ENCODE measurements at places on chromosomes 13 and 19. TPM values are rescaled to one million over a fixed set of nuclear protein-coding genes. Genes with fewer than 3 reads are reported as not detected.

Gene CGB7
- 0.42 TPM for total RNA-seq

Gene ZNF583
- total RNA-seq = 4.8 TPM

Gene ATP4B
- total RNA-seq = not detected

Gene ZNF534
- not detected for total RNA-seq

Gene FCAR
- total RNA-seq = not detected

Gene PAN3
- total RNA-seq = 31.9 TPM

Gene CEACAM7
- not detected for total RNA-seq

Gene SIGLEC10
- total RNA-seq = not detected

Gene KLK15
- total RNA-seq = not detected

Gene NOVA2
- total RNA-seq = 35.2 TPM

Gene IL17D
- total RNA-seq = 6.1 TPM

DNA sequence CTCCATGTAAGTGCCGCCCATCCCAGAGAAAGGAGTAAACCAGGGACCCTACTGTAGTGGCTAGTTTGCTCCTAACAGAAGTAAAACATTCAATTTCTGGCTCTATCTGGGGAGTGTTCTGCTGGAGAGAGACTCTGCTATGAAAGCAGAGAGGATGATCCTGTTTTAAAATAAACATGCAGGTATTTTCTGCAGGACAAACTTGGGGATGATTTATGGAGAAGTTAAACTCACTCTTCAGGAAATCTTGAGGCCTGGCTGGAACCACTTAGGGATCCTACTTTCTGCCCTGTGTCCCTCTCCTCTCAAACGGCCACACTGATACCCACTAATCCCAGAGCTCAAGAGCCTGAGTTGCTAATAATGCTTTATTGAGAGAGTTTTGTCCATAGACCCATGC, 281.1 kb downstream of the DNAJC15 start:
- DNase-seq = no peak

DNA sequence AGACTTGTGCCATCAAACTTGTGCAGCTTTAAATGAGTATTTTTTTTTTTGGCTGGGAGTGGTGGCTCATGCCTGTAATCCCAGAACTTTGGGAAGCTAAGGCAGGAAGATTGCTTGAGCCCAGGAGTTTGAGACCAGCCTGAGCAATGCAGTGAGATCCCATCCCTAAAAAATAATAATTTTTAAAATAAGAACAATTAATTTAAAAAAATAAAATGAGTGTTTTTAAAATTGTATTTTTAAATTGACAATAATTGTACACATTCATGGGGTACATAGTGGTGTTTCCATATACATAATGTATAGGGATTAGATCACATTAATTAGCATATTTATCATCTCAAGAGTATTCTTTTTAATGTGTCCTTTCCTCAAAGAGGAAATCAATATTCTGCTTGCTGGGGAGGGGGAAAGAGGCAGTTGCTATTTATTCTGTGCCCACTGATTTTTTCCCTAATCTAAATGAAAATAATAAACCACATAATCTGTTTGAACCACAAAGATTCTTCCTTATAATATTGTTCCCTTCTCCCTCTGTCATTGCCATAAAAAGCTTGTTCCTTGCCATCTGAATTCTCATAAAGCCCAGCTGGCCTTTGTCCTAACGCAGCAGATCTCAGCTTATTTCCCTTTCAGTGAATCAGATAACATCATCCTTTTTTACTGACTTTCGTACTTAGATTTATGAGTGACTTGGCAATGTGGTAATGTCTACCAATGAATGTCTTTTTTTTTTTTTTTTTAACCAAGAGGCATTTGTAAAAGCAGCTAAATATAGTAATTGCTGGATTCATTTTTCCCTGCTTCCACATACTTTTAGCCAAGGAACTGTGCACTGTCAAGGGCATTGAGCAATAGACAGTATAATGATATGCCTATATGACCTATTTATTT, 81.8 kb upstream of the RUBCNL start:
- no peak for DNase-seq

DNA sequence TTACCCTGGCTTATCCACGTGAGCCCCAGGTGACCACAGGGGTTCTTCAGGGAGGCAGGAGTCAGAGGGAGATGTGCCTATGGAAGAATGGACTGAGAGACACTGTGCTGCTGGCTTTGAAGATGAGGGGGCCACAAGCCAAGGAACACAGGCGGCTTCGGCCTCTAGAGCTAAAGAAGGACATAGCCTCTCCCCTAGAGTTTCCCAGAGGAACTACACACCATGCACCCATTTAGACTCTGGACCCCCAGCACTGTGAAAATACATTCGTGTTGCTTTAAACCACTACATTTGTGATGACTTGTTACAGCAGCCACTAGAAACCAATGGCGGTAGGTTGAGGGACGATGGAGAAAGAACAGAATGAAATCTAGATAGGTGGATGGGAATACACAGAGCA, 13.7 kb upstream of the ATF5 start:
- no peak for DNase-seq

DNA sequence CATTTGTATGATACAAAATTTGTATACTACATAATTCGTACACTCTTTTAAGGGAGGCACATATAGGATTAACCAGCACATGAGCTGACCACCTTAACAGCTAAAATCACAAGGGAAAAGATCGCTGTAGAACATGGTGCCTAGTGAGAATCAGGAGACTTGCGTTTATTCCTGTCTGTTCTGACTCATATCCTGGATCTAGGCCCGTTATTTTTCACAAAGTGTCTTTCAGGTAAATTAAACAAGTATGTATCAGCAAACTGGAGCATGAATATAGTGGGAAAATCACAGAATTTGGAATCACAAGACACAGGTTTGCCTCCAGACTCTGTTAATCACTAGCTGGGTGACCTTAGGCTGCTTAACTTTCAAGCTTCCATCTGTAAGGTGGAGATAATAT, 47.5 kb upstream of the ESD start:
- no peak for DNase-seq

- no peak for DNase-seq
These were observed 30.7 kb upstream of the ZFP82 start for GRCh38 chr19:36449059-36449670.

GRCh38 chr19:33445442-33446329, 72.2 kb downstream of the CEBPG start:
- no peak for DNase-seq

- DNase-seq = no peak
These were observed 9.8 kb downstream of the UBL3 start for GRCh38 chr13:29840585-29840984.

DNA sequence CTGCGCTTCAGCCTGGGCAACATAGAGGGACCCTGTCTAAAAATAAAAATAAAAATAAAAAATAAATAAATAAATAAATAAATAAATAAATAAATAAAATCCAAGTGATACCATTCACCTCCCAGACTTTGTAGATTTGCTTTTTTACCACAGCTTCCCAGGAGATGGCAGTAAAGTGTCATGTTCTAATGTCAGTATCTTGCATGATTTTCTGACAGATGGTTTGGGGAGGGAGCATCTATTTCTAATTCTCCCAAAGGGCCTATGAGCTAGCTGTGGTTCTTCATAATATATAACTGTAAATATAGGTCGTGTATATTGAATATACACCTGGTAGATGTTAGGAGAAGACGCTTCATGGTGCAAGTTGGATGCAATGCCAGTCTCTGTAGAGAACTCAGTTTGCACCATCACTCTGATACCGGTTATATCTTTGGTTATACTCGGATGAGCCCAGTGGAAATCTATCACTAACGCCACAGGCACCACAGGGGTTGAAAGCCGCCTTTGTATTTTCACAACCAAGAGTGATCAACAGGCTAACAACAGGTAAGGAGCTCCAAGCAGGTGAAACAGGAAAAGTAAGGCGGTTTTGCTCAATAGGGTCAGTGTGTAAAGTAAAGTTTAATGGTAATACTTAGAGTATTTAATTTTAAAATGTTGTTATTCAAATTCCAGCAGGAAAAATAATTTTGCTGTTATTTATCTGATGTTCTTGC, 13.9 kb downstream of the APLP1 start:
- peak; percentile 77 for DNase-seq

DNA sequence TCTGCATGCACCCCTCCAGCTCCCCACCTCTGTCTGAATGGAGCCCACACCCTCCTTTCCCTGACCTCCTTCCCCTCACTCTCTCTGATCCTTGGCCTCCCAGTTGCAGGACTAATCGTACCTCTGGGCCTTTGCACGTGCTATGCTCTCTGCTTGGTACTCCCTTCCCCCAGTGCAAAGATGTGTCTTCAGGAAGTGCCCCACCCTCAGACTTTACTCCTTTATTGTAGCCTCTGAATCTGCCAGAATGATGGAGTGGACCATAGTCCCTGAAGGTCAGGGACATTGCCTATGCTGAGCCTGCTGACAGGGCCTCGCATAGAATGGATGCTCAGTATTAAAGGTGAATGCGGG, 1.3 kb upstream of the JUND start:
- no peak for DNase-seq

- DNase-seq = no peak
These were observed 319.4 kb upstream of the HTR2A start for GRCh38 chr13:47216176-47216822.

- peak; percentile 84 for DNase-seq
These were observed 6.3 kb downstream of the ERICH4 start for GRCh38 chr19:41449079-41449864.

DNA sequence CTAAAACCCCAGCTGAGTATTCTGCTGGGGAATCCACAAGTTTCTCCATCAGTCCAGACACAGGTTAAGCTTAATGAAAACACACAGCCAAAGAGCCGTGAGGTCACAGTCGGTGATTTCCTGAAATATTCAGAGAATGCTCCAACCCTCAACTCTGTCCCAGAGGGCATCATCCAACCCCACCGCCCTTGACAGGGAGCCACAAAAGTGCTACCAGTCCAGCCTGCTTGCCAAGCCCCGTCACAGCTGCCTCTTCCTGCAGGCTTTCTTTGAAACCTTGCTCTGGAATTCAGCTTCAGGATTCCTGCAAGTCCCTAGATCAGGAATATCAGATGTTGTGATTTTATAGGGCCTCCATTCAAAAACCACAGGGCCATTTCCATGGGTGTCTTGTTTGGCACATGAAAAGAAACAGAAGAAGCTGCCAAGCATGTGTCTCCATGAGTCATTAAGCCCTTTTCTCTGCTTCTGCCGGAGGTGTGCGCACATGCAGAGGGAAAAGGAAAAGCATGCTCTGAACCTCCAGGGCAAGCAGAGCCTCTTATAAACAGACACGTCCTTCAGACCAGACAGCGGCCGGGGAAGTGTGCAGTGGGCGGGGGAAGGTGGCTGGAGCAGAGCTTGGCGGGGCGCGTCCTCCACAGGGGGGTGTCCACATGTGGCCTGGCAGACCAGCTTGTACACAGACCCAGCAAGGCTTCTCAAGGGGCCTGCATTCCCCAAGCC, 164.7 kb downstream of the KATNAL1 start:
- peak; percentile 80 for DNase-seq

DNA sequence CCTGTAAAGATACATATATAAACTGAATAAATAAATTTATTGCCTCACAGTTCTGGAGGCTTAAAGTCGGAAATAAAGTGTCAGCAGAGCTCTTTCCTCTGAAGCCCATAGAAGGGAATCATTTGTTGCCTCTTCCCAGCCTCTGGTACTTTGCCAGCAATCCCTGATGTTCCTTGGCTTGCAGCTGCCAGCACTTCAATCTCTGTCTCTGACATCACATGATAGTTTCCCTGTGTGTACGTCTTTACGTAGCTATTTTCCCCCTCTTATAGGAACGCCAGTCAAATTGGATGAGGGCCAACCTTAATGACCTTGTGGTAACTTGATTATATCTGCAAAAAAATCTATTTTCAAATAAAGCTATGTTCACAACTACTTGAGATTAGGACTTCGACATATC, 250.9 kb downstream of the LIG4 start:
- no peak for DNase-seq

- DNase-seq = no peak
These were observed 12.9 kb upstream of the IGFL1 start for GRCh38 chr19:46216612-46217011.

GRCh38 chr13:111475488-111475887, 155.0 kb downstream of the TEX29 start:
- no peak for DNase-seq

- peak; percentile 73 for DNase-seq
These were observed 10.5 kb upstream of the NTN5 start for GRCh38 chr19:48683349-48683748.

DNA sequence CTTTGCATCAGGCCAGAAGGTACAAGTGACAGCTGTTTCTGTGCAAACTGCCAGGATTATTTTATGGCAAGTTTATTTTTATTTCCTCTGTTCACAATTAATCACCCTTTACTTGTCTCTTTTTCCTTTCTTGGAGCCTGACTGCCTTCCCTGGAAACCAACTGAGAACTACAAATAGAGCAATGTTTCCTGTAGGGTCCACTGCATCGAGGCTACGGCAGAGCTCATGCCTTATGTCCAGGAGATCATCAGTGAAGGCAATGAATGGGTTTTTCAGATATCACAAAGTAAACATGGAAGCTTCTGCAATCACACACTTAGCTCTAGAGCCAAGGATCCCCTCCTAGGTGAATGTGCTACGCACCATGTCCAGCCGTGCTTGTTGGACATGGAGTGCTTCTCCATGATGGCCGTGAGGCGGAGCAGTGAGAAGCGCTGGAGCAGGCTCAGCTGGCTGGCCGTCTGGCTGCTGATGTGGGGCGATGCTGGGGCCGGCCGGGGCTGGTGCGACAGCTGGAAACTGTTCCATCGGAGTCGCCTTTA, 110.9 kb downstream of the KL start:
- DNase-seq = peak; percentile 69

- no peak for DNase-seq
These were observed 46.1 kb upstream of the TSC22D1 start for GRCh38 chr13:44622261-44622660.

GRCh38 chr13:80562433-80563156, 221.7 kb upstream of the SPRY2 start:
- no peak for DNase-seq

DNA sequence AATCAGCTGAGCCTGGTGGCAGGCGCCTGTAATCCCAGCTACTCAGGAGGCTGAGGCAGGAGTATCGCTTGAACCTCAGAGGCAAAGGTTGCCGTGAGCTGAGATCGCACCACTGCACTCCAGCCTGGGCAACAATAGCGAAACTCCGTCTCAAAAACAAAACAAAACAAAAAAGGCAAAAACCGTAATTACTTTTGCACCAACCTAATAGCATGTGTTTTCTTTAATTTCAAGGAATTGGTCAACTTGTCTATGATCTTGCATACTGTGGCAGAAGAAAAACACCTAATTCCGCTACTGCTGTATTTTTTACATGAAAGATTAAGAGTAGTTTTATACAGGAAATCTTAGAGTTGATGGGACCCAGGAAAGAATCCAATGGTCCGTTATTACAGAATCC, 241.2 kb downstream of the COL4A1 start:
- DNase-seq = no peak

All from endothelial cell of umbilical vein (primary cell).